CD4-positive, CD25-positive, alpha-beta regulatory T cell (primary cell): ENCODE measurements at places on chromosomes 4 and X. TPM values are rescaled to one million over a fixed set of nuclear protein-coding genes. Genes with fewer than 3 reads are reported as not detected.

PRRG1 gene
- polyA plus RNA-seq, result not detected

DNA sequence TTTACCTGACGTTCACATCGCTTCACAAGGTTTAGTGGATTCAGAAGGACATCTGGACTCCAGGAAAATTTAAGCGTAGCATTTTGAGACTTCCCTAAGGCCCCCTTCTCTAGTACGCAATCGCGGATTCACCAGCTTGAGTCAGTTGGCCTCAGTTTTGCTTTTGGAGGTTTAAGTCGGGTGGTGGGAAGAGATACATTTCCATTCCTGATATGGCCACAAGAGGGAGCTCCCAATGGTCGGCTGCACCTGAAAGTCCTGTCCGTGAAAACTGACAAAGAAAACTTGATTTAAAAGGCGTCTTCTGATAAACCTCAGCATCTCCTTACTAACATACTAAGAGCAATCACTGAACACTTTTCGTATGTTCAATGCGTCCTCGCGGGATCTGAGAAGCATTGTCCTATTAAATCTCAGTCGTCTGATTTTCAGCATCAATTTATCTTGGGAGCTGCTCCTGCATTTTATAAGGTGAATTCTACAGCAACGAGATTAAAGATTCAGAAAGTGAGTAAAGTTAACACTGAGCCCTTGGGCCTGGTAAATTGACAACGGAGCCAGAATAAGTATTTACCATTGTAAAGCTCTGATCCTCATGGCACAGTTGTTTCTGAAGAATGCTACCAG lies 50.6 kb downstream of the LGI2 start:
- H3K4me1 ChIP-seq, result no peaks in the 10 kb centered on the region
- DNase-seq, result peak; percentile 46
- H3K27me3 ChIP-seq, result peaks cover 9% of the 10 kb centered on the region
- H3K27ac ChIP-seq, result no peak overlapping the region
- no peaks in the 10 kb centered on the region for H3K36me3 ChIP-seq
- peak overlapping the region; percentile 48 for H3K4me3 ChIP-seq

DNA sequence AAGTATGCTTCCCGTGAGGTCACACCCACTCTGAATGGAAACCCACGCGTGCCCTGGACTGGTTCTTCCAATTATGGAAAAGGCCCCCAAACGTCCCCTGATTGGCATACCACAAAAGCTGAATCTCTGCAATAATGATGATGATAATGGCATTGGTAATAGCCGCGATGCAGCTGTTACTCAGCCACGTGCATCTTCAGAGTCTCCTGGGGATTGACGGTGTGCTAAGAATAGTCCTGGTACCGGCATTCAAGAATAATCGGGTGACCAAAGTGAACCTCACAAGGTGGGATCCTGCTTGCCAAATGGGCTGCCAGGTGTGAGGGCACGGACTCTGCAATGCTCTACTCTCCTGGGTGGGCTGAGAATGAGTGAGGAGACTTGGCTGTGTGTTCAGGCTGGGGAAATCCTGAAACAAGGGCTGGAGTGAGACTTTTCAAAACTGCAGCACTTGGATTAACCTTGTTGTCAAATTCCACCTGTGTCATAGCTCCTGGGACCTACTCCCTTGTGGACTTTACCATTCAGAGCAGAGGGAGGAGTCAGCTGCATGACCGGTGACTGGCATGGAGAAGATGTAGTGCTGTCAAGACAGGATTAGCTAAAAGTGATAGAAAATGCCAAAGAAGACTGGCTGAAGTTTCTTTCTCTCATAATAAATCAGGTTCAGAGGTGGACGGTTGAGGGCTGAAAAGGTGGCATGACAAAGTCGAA lies 615.4 kb downstream of the MID1IP1 start:
- H3K4me3 ChIP-seq, result no peak overlapping the region
- no peaks in the 10 kb centered on the region for H3K4me1 ChIP-seq
- H3K27me3 ChIP-seq, result no peaks in the 10 kb centered on the region
- H3K27ac ChIP-seq, result no peak overlapping the region
- no peak for DNase-seq

CYBB gene
- polyA plus RNA-seq, result 0.60 TPM

DNA sequence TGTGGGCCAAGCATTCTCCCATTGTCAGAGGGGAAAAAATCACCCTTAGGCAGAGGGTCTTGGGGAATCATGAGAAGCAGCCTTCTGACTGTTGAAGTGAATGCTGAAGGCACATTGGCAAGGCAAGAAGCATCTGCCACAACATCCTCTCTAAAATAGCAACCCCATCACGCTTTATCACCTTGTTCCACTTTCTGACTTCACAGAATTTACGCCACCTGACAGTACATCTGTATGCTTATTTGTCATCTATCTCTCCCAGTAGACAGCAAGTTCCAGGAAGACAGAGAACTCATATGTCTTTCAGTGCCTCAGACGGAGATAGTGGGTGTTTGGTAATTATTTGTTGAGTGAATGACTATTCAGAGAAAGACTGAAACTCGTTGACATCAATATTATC lies 68.4 kb upstream of the SCML1 start:
- no peaks in the 10 kb centered on the region for H3K4me1 ChIP-seq
- peak; percentile 24 for DNase-seq
- H3K36me3 ChIP-seq, result no peaks in the 10 kb centered on the region
- H3K27me3 ChIP-seq, result no peaks in the 10 kb centered on the region
